ENCODE measurements at places on chromosomes 4 and X.

GRCh38 chrX:9610771-9611392 is 146.0 kb downstream of the TBL1X start:
- DNase-seq: no peak
- H3K27ac ChIP-seq: no peak overlapping the region
- H3K27me3 ChIP-seq: no peaks in the 10 kb centered on the region
- peaks cover 9% of the 10 kb centered on the region for H3K4me1 ChIP-seq
- H3K4me3 ChIP-seq: no peak overlapping the region
- no peaks in the 10 kb centered on the region for H3K36me3 ChIP-seq

DNA sequence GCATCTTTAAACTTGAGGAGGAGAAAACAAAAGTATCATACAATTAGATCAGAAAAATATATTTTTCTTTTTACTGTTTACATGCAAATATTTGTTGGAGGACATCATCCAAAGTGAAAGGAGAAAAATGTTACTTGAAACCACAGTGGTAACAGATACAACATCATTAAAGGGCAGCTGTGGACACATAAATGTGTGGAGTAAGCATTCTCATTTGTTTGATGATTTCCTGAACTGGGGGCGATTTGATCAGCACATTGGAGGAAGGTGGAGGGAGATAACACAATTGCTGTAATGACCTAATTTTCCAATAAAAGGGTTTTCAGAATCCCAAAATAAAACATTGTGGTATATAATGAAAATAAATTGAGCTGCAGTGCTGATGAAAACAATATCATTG is 314.5 kb upstream of the HS3ST1 start:
- H3K4me1 ChIP-seq: peaks cover 18% of the 10 kb centered on the region
- no peak for DNase-seq
- no peaks in the 10 kb centered on the region for H3K27me3 ChIP-seq
- H3K27ac ChIP-seq: no peak overlapping the region
- no peaks in the 10 kb centered on the region for H3K36me3 ChIP-seq

DNA sequence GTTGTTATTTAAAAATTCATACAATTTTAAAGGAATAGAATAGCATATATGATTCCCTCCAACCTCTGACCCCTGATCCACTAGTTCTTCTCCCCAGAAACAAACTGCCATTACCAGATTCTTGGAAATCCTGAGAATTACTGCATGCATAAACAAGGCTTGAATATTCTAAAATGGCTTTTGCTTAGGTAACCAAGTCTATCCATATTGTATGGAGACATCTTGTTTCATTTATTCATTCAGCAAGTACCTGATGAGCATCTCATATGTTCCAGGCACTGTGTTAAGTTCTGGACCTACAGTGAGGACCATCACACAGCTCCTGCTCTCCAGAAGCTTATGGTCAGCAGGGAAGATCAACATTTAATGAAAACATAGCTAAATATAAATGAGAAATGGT is 49.4 kb downstream of the TMEM164 start:
- DNase-seq: no peak
- H3K4me3 ChIP-seq: no peak overlapping the region
- H3K4me1 ChIP-seq: no peaks in the 10 kb centered on the region

DNA sequence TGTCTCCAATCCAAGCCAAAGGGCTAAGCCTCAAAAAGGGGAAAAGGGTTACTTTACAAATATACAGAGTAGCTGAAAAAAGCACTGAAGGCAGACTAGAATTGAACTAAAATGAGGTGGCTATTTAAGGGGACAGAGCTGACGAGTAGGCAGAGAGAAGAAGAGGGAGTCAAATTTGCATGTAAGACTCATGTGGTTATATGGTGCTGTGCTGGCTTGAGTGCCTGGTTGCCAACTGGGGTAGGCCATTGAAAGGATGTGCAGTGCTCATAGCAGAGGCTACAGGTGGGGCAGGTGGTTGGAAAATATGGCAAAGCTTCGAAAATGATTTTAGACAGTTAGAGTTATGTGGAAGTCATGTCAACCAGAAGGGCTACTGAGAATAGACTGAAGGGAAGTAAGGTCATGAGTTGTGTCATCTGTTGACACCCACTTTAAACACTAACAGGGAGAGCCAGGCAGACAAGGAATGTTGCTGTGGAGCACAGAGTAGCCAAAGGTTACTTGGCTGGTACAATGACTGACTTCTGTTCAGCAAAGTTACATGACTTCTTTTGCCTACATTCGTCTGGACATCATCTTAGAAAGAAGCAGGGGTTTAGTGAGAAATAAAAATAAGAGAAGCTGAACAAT is 1210.4 kb downstream of the ADGRL3 start:
- DNase-seq: no peak
- no peak overlapping the region for H3K27ac ChIP-seq
- no peaks in the 10 kb centered on the region for H3K36me3 ChIP-seq
- no peaks in the 10 kb centered on the region for H3K4me1 ChIP-seq
- H3K4me3 ChIP-seq: no peak overlapping the region
- H3K27me3 ChIP-seq: no peaks in the 10 kb centered on the region

DNA sequence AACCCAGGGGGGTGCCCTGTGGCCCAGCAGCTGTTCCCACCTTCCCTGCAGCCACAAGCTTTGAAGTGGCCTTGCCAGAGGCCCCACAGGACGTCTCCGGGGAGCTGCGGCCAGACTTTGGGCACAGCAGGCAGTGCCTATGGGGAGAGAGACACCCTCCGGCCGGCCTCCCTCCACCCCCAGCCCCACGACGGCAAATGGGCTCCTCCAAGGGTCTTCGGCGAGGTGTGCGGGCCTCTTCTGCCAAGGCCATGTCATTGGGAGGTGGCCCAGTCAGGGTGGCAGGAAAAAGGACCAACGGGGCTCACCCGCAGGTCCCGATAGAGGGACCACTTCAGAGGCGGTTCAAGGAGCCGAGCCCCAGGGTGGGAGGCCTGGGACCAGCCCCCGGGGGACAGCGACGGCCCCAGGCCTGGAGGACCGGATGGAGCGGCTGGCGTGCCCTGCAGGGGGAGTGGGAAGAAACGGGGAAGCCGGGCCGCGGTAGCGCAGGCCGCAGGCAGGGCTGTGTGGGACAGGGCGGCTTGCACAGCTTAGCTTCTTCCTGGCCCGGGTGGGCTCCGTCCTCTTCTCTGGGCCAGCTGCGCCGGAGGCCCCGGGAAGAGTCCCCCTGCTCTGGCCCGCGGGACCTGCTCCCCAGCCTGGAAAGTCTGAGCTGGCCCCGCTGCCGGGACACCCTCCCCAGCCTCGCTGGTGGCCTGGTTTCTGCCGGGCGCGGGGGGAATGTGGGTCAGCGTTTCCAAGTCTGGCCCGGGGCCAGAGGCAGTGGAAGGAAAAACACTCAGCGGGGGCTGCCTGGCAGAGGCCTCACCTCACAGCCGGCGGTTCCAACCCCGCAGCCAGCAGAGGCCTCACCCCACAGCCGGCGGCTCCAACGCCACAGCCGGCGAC is 21.9 kb upstream of the SPON2 start:
- no peak overlapping the region for H3K4me3 ChIP-seq
- no peak overlapping the region for H3K27ac ChIP-seq
- H3K27me3 ChIP-seq: no peaks in the 10 kb centered on the region
- DNase-seq: no peak
- H3K4me1 ChIP-seq: peaks cover 17% of the 10 kb centered on the region
- no peaks in the 10 kb centered on the region for H3K36me3 ChIP-seq

- H3K27me3 ChIP-seq: 0 out of 2 replicates have a peak, but pooled peaks cover 5% of the 10 kb centered on the region
- H3K4me1 ChIP-seq: no peaks in the 10 kb centered on the region
- H3K36me3 ChIP-seq: no peaks in the 10 kb centered on the region
- no peak overlapping the region for H3K27ac ChIP-seq
- H3K4me3 ChIP-seq: no peak overlapping the region
These were observed 98.1 kb downstream of the DCTD start for GRCh38 chr4:182818926-182819730.

DNA sequence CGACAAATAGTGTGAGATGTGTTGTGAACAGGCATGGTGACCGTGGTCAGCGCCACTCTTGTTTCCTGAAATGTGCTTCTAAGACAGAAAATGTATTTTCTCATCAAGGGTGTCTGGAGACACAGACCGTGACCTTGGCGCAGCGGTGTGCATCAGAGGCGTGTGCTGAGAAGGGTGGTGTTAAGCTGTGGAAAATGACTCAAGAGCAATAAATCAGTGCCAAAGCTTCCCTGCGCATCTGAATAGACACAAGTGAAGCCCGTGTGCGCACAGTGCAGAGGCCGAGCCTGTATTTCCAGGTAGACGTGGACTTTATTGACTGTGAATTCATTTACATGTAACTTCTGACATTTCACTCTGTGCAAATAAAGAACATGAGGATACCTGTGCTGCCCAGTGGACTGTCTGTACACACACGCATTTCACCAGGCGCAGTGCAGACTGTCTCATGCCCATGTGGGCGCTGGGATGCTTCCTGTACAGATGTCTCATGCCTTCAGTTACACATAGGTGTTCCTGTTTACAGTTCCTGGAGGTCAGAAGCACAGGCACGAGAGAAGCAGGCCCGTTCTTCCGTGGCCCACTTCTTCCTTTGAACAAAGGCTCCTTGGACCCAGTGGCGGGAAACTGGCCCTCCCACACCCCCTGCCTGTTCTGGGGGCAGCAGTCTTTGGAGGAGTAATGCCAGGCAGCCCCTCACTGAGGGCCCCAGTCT is 31.9 kb downstream of the NSG1 start:
- no peaks in the 10 kb centered on the region for H3K36me3 ChIP-seq
- H3K27ac ChIP-seq: no peak overlapping the region
- no peak overlapping the region for H3K4me3 ChIP-seq

- no peak for DNase-seq
- H3K27ac ChIP-seq: no peak overlapping the region
- no peaks in the 10 kb centered on the region for H3K4me1 ChIP-seq
These were observed 34.4 kb upstream of the BLTP1 start for GRCh38 chr4:122117743-122118142.

GRCh38 chrX:107978707-107979307 is 3.4 kb downstream of the TEX13B start:
- H3K4me3 ChIP-seq: no peak overlapping the region
- no peak for DNase-seq
- H3K27ac ChIP-seq: no peak overlapping the region
- H3K4me1 ChIP-seq: no peaks in the 10 kb centered on the region
- no peaks in the 10 kb centered on the region for H3K27me3 ChIP-seq

- H3K4me1 ChIP-seq: no peaks in the 10 kb centered on the region
- no peaks in the 10 kb centered on the region for H3K36me3 ChIP-seq
- H3K27ac ChIP-seq: no peak overlapping the region
- no peak overlapping the region for H3K4me3 ChIP-seq
- no peaks in the 10 kb centered on the region for H3K27me3 ChIP-seq
These were observed 493.1 kb downstream of the IL15 start for GRCh38 chr4:142129473-142129872.

DNA sequence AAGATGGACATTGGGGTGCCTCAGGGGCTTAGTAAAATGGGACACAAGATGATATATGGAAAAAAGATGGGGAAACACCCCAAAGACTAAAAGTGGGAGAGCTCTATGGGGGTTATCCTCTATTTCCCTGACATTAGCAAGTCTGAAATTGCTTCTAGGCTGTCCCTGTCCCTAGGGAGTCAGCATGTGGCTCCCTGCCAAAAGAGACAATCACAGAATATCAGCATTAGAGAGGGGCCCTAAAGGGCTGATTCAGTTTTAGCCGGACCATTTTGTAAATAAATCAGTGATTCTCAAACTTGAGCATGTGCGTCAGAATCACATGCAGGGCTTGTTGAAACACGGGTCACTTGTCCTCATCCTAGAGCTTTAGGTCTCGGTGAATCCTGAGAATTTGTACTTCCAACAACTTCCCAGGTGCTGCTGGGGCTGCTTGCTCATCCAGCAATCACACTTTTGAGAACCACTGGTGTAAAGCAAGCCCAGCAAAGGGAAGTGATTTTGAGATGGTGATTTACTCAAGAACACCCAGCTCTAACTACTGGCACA is 165.3 kb upstream of the DGKK start:
- H3K27ac ChIP-seq: no peak overlapping the region
- no peaks in the 10 kb centered on the region for H3K36me3 ChIP-seq
- H3K4me1 ChIP-seq: no peaks in the 10 kb centered on the region
- H3K27me3 ChIP-seq: no peaks in the 10 kb centered on the region
- no peak overlapping the region for H3K4me3 ChIP-seq

DNA sequence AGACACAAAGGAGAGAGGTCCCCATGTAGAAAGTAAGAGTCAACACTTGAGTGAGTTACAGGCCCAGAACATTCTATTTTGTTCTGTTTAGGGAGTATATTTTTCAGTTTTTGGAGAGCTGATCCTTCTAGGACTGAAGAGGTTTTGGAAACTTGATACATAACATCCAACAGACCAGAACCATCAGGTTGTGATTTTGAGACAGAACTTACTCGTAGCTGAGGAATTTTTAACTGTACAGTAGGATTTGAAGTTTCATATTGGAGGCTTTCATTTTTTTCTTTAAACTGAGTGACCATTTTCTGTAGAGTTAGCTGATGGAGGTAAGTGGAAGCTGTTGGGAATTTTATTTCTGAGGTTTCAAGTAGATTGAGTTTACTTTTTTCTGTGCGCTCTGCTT is 73.3 kb downstream of the NCAPG start:
- no peak for DNase-seq
- H3K36me3 ChIP-seq: no peaks in the 10 kb centered on the region
- no peaks in the 10 kb centered on the region for H3K27me3 ChIP-seq

DNA sequence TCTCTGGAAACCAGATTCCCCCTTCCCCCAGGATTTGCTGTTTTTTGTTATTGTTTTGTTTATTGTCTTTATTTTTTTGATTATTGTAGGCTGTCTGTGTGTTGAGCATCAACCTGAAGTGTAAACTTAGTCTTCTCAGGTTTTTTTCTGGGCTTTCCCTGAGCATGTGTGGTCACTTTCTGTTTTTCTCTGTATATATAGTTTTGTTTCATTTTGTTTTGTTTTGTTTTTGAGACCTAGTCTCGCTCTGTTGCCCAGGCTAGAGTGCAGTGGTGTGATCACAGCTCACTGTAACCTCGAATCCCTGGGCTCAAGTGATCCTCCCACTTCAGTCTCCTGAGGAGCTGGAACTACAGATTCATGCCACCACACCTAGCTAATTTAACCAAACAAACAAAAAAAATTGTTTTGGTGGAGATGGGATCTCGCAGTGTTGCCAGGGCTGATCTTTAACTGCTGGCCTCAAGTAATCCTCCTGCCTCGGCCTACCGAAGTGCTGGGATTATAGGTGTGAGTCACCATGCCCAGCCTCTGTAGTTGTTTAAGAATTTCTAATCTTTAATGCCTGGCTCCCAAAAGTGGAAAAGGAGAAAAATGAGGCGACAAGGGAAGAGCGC is 9.1 kb downstream of the IL13RA1 start:
- H3K27me3 ChIP-seq: no peaks in the 10 kb centered on the region
- peaks cover 20% of the 10 kb centered on the region for H3K36me3 ChIP-seq
- H3K4me1 ChIP-seq: peaks cover 6% of the 10 kb centered on the region
- no peak overlapping the region for H3K27ac ChIP-seq
- DNase-seq: no peak
- H3K4me3 ChIP-seq: no peak overlapping the region

- no peak for DNase-seq
- H3K4me1 ChIP-seq: no peaks in the 10 kb centered on the region
- H3K4me3 ChIP-seq: no peak overlapping the region
- H3K27me3 ChIP-seq: no peaks in the 10 kb centered on the region
- H3K36me3 ChIP-seq: no peaks in the 10 kb centered on the region
These were observed 271.3 kb upstream of the FAT4 start for GRCh38 chr4:125043486-125043885.
